ENCODE measurements at places on chromosomes 4 and X.

DNA sequence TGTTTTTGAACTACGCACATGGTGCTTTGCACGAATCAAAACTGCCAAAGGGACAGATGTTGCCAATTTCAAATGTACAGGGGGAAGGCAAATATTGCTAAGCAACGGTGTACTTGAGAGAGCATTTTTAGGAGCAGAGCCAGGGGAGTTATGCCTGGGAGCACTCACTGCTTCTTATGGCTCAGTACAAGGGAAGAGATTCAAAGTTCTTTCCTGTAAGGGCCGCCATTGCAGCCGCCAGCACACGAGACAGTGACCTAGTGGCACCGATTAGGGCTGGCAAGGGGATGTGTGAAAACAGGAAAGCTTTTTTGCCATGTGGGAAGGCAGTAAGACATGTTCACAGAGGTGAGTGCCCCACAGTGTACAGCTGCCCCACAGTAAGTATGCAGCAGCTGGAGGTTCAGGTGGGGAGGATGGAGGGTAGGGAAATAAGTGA lies 133.8 kb downstream of the AFF1 start:
- DNase-seq: no peak

GRCh38 chr4:155445306-155445705 lies 68.5 kb upstream of the MAP9 start:
- no peak for DNase-seq

GRCh38 chr4:101417046-101417445 lies 69.7 kb upstream of the PPP3CA start:
- DNase-seq: no peak

DNA sequence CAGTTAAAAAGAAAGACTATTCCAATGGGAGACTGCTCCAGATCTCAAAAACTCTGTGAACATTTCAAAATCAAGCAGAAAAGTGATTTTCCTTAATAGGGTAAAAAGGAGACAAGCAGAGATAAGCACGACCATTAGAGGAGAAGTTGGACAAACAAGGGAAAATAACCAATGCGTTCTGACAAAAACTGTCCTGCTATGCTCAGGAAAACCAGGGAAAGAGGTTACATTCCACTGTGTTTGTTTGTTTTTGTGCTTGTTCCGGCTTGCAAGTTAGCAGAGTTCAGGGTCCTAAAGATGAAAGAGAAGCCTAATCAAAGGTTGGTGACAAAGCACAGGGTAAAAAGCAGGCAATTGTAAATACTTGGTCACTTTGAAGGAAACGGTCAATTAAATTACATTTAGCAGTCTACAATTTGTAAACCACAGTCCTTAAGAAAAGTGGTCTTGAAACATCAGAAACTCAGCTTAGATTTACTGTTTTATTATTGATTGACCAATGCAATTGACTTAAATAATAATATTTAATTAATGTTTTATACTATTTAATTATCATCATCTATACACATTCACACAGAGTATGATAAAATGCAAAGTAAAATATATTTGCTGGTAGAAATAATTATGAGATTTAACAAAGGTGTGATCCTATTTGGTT lies 186.2 kb upstream of the CPXCR1 start:
- DNase-seq: no peak

- no peak for DNase-seq
Measured at GRCh38 chr4:10466161-10466560, 8.9 kb upstream of the ZNF518B start.

DNA sequence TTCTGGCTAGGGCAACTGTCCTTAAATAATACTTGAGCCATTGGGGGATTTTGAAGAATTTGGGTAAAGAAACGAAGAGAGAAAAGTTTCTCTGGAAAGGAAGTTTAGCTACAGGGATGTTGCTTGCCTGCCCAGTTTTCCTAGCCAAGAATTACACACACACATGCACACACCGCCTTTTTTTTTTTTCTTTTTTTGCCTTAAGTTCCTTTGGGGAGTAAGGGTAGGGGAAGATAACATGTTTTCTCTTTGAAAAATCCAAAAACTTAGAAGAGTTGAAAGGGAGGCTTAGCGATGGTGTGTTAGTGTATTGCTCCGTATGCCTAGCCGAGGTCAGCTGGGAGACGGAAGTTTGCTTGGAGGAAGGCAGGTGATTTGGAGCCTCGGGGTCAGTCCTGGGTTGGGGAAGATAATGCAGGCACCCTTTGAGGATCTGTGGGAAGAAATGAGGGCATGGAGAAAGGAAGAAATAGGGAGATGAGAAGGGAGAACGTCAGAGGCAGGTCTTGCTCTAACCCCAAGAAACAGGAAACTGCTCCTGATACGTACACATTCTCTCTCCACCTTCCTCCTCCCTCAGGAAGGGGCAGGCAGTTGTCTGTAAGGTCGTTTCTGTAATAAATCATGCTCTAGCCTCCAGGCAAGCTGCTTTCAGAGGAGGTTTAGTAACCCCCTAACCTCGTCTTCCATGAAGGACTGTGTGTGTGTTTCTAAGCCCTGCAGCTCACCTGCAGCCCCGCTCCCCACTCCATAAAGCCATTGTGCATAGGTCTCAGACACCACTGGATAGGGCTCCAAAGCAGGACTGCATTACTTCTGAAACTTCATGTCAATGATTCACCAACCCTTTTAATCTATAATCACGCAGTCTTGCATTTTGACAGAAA lies 10.5 kb downstream of the KLF3 start:
- no peak for DNase-seq

GRCh38 chrX:87098477-87098876 lies 419.1 kb upstream of the KLHL4 start:
- no peak for DNase-seq

DNA sequence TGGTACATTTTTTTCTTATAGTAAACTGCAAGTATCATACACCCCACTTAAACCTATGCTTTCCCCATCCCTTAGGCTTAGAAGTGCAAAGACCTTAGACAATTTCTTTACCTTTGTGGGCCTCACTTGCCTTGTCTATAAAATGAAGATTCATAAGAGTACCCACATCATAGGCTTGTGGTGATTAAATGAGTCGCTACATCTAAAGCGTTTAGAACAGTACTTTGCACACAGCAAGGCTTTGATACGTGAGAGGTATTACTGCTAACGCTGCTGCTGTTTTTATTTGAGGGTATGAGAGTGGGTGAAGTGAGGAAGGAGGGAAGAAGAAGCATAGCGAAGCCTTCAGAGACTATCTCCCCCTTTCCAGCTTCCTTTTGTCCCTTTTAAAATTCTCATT lies 87.8 kb upstream of the RPS6KA3 start:
- DNase-seq: no peak

Data from T-helper 17 cell (primary cell).